ENCODE measurements at places on chromosomes 3 and 15.

DNA sequence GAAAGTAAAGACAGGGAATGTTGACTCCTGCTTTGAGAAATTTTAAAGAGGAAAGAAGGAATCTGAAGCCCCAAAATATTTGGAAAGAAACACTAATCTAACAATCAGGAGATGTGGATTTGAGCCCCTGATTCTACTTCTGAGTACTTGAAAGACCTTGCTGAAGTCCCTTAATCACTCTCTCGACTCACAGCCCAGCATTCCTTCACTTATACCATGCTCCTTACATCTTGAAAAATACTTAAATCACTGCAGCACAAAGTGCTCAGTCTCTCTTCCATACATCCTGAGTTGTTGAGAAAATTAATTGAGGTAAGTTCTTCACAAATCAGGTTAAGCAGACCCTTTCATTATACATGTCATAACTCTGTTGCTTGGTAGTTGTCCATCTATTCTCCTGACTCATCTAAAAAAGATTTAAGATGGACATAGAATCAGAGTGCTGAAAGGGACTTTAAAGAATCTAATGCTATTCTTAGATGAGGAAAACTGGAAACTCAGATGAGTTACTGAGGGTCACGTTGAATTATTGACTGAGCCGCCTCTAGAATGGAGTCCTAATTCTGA lies 72.8 kb upstream of the THSD4 start:
- DNase-seq, result peak; percentile 68

DNA sequence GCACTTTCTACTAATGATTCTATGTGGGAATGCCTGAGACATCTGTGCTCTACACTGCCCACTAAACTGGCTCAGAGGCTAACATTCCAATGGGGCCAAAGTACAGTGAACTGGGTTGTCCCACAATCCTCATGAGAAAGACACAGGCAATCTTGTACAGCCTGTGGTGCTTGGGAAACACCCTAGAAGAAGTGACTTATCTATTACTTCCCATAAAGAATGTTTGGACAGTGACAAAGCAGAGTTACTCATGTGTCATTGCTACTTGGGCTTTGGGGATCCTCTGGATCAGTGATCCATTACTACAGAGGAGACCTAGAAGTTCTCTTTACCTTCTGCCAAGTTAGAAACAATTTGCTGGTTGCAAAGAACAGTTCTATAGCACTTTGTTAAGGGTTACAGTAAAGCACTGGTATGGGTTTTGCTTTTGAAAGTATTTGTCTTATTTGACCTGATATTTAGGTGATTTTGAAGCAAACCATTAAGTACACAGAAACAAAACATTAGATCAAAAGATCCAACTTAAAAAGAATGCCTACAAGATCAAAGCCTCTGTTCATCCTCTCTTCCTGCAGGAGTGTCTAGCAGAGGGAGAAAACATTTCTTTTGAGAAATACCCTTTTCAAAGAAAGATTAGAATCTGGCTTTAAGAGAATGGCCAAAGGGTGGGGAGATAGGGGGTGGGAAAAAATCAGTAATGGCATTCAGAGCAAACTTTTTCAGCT lies 75.8 kb downstream of the CTNNB1 start:
- DNase-seq, result peak; percentile 52

GRCh38 chr3:184551103-184551502 lies 10.5 kb upstream of the EPHB3 start:
- no peak for DNase-seq

- no peak for DNase-seq
Measured at GRCh38 chr15:80159811-80160569, 7.2 kb downstream of the FAH start.

DNA sequence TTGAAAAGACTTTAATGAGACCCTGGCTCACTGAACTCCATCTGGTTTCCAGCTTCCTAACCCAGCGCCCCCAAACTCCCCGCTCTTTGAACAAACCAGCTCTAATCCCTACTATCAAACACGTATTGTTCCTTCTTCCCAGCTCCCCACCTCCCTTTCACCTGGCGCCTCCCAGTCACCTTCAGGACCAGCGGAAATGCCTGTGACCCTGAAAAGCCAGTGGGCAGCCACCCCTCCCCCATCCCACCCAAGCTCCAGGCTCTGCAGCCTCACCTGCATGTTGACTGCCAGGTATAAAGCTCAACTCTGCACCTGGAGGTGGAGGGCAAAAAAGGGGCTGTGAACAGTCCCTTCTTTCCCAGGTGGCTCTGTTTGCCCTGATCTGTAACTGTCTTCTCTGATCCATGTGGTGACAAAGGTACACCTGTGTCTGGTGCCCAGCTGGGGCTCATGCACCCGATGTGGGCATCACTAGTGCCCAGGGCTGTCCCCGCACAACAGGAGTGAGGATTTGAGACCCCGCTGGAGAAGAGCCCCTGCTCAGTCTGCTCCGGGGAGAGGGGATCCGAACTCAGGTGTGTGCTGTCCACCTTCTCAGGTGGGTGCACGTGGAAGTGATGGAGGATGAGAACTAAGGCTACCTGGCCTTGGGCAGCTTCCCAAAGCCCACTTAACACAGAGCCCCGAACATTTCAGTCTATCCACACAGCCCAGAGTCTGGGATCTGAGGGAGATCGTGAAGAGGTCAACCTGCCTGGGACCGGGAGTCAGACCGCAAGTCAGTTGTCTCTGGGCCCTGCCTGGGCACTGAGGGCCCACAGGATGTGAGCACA lies 128.9 kb downstream of the NSMCE3 start:
- DNase-seq, result no peak

GRCh38 chr3:28326458-28326926 lies 22.0 kb upstream of the ZCWPW2 start:
- no peak for DNase-seq

DNA sequence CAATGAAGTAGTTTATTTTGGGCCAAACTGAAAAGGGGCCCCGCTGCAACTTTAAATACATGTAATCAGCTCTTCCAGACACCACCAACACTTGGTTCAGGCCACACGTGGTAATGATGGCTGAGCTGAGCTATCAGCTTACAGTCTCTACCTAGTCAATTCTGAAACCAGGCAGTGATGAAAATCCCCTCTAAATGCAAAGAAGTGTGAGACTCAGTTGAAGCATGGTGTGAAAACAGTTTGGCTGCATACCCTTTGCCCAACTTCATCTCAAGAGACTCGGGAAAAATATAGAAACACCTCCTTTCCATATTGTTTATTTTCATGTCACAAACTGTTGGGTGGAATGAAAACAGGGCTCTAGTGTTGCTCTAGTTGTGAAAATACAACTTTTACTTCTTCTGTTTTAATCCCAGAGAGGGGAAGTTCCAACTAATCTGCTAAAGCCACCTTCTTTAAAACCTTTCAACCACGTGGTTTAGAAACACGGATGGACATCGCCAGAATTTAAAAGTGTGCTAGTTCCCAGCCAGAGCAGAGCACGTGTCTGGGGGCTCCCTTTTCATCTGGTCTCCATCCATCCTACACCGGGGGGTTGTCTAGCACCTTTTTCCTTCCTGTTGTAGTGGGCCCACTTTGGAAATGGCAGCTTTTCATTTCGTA lies 229.1 kb downstream of the EPHB1 start:
- no peak for DNase-seq

- peak; percentile 72 for DNase-seq
Measured at GRCh38 chr15:44468709-44469385, 41.4 kb downstream of the CTDSPL2 start.

DNA sequence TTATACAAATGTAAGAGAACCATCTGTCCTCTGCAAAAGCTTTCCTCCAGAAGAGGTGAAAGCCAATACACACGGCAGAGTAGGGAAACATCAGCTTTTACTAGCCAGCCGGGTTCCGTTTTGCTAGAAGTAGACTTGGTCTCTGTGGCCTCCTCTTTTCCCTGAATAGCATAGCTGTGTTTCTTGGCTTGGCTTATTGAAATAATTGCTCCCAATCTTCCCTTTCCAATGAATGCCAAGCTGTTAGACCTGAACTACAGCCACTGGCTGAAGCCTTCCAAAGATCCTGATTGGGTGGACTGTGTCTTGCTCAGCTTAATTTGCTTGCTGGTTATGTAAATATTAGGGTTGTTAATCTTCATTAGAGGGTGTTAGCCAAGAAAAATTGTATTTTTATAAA lies 157.8 kb upstream of the ROPN1 start:
- DNase-seq, result no peak

GRCh38 chr3:17709236-17709810 lies 33.1 kb downstream of the TBC1D5 start:
- DNase-seq, result no peak

GRCh38 chr3:123459862-123460261 lies 11.0 kb upstream of the ADCY5 start:
- DNase-seq, result no peak
